ENCODE measurements at places on chromosomes 2 and 18.

DNA sequence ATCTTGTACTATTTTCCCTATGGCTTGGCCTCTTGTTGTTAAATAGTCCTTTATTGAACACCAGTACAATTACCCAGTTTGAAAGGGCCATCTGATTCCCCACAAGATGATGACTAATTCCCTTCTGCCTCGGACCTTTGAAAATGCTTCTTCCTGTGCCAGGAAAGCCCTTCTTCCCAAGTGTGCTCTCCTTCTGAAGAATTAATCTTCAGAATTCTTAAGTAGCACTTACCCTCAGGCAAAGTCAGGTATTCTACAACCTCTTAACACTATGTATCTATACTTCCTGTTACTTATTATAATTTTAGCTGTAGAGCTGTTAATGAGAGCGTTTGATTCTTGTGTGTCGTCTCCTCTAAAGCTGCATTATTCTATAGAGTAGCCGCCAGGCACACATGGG, 28.6 kb upstream of the MEX3C start:
- DNase-seq: no peak

- peak; percentile 6 for DNase-seq
These were observed 38.8 kb downstream of the NCAPH start for GRCh38 chr2:96374211-96374951.

DNA sequence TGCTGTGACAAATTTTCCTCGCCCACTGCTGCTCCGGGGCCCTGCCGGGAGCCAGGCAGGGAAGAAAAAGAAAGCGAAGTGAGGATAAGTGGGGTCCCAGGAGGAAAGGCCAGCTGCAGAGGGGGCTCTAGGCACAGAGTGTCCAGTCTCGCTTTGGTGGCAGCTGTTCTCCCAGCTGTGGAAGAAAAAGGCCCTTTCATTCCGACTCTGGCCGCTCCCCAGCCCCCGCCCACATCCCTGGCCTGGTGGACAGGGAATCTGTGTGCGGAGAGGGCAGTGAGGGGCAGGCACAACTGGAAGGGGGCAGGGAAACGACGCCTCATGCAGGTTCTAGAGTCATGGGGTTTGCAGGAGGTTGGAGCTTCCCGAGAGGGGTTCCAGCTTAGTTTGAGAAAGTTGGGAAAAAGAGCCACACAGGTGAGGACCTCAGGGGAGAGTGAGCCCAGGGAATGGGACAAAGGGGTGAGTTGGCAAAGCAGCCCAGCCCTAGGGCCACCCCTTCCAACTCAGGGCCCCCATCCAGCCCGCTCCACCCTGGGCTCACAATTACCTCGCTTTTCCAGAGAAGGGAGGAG, 1.8 kb downstream of the RTKN start:
- DNase-seq: peak; percentile 81

- no peak for DNase-seq
These were observed 87.7 kb downstream of the SPTBN1 start for GRCh38 chr2:54543733-54544396.

DNA sequence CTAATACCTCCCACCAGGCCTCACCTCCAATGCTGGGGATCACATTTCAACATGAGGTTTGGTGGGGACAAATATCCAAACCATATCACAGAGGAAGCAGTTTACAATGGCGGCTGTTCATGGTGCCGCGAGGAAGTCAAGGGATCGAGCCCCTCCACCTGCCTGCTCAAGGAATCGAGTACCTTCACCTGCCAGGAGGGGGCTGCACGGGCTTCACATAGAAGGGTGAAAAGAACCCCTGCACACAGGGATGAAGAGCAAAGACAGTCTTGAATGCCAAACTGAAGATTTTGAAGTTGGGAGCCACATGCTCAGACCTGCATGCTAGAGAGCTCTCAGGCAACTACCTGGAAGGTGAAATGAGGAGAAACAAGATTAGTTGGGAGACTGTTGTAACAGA, 110.3 kb downstream of the KCNF1 start:
- DNase-seq: no peak

- DNase-seq: no peak
These were observed 1.5 kb downstream of the DAPL1 start for GRCh38 chr2:158796652-158797051.

- no peak for DNase-seq
These were observed 11.1 kb downstream of the CAPN10 start for GRCh38 chr2:240597419-240598181.

- no peak for DNase-seq
These were observed 226.5 kb downstream of the SEPTIN10 start for GRCh38 chr2:109387221-109387735.

DNA sequence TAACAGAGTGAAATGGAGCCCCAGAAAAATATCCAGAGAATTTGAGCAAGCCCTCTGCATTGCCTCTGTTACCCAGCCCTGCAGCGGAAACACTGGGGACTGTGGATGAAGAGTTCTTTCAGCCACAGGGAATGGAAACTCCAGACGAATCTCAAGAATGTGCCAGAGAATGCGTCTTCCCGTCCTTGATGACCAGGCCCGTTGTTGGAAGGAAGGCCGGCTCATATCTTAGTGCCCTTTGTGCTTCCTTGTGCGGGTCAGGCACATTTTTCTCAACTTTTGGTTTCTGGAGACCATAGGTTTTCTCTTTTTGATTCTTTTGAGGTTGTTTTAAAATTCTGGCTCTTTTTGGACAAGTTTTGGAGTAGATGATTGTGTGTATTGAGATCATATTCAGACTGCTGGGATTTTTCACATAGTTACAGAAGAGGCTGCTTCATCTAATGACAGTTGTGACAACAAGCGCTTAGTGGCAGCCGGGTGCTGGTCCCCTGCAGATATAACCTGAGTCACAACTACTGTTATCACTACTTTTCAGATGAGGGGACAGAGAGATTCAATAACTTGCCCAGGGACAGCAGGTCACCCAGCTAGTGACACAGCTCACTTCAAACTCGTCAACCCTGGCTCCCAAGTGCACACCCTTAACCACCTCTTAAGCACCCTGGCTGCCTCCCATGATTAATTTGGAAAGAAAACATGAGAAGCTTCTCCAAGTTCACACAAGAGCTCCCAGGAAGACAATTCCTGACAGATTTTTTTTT, 15.7 kb downstream of the MAL start:
- DNase-seq: no peak

DNA sequence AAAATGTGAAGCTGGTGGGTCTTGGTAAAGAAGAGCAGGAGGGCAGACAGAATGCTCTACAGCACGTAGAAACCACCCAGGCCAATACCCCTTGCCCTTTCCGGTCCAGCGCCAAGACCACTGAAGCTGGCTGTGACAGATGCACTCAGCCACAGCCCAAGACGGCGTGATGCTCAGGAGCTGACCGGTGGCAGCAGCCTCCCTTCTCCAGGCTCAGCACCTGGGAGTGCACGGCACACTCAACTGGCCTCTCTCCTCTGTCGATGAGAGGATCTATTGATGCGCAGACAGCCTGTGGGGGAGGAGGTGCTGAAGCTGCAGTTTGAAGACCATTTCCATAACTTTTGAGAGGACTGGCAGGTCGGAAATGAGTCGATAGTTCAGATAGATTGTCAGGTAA, 141.0 kb upstream of the MYT1L start:
- no peak for DNase-seq

DNA sequence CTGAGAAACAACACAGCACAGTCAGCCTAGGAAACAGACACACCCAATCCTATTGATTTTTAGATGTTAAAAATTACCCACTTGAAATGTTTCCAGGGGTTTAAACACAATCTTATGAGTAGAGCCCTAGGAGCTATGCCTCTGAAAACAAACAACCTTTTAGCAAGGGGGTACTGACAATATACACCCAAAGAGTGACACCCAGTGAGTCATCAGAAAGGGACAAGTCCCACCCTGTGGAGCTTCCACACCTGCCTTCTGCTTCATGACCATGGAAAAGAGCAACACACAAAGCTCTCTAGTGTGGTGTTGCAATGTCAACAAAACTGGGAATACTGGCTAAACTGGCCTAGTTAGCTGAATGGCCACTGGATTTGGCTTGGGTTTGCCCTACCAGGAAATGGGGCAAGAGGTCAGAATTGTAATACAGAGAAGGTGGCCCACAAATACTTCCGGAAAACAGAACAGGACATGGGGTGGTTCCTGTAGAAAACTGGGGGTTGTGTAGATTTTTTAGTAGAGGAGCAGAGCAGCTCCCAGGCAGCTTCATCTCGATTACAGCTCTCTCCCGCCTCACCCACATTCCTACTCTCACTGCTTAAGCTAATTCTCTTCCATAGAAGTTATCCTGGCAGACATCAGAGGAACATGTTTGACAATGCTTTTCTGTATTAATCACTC, 98.2 kb downstream of the GAREM1 start:
- no peak for DNase-seq

DNA sequence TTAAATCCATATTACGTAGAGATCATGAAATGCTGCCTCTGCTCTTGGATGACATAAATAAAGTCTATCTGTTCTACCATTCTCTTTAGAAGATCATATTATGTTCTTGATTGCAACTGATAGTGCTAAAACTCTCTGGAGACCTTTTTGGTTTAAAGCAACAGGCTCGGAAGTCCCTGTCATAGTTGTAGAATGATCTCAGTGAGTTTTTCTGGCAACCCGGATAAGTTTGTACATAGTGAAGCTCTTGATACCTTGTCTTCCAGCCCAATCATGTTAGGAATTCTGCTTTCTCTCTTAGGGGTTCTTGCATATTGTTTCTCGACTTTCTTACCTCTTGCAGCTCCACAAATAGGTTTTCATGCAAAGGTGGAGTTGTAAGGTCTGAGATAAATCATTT, 156.1 kb downstream of the TTC27 start:
- no peak for DNase-seq

DNA sequence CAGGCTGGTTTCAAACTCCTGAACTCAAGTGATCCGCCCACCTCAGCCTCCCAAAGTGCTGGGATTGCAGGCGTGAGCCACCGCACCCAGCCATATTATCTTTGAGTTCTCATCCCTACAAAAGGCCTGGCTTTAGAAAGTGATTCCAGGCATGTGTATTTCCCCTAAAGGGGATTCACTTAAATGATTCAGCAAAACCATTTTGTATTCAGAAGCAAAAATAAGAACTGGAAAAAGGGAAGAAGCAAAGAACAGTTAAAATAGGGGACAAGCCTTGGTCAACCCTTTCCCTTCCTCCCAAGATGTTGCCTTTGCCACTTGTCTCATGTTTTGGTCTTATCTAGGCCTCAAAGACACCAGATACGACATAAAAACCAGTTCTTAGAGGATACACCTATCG, 10.5 kb downstream of the TM4SF20 start:
- DNase-seq: no peak

- DNase-seq: peak; percentile 94
These were observed 65.5 kb upstream of the GPC1 start for GRCh38 chr2:240369801-240370585.

Data from adipocyte (in vitro differentiated cells).